CD4-positive, alpha-beta memory T cell (primary cell): ENCODE measurements at places on chromosomes 7 and 10.

GRCh38 chr10:124870854-124871425 is 69.3 kb downstream of the ABRAXAS2 start:
- no peak overlapping the region for H3K27ac ChIP-seq
- H3K27me3 ChIP-seq: no peaks in the 10 kb centered on the region
- no peaks in the 10 kb centered on the region for H3K36me3 ChIP-seq
- no peak for DNase-seq
- H3K4me3 ChIP-seq: no peak overlapping the region

- H3K4me3 ChIP-seq: no peak overlapping the region
- DNase-seq: no peak
- peaks cover 4% of the 10 kb centered on the region for H3K27me3 ChIP-seq
- H3K4me1 ChIP-seq: peaks cover 12% of the 10 kb centered on the region
- no peaks in the 10 kb centered on the region for H3K36me3 ChIP-seq
- H3K27ac ChIP-seq: no peak overlapping the region
Observed at GRCh38 chr10:47383261-47384147, 589 bp downstream of the ZNF488 start.

DNA sequence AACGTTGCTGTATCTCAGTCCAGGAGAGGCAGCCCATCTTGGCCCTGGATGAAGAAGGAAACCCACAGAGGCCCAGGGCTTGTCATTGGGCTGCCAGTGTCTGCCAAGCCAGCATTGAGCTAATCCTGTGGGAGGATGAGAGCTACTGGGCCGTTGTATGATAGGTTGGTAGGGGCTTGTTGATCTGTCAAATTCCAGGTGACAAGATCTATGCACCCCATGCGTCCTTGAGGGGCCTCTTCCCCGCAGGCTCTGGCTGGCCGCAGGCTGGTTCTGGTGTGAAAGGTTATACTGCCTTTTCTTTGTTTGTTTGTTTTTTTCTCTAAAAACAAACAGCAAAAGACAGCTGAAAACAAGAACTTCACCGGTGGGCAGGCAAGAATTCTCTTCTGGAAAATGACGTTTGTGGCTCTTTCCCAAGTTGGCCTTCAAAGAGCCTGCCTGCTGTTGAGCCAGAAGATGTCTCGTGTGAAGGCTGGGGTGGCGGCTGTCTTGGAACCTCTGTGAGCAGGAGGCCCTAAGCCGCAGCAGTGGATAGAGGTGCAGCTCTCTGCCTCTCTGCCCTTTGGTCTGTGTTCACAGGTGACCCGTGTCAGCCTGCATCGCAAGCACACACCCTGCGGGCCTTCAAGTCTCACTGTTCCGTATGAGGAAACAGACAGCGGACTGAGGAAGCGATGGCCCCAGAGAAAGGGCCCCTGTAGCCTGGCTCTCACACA is 23.3 kb downstream of the CYP17A1 start:
- H3K27me3 ChIP-seq: no peaks in the 10 kb centered on the region
- no peak overlapping the region for H3K27ac ChIP-seq
- H3K36me3 ChIP-seq: peaks cover 46% of the 10 kb centered on the region
- no peak for DNase-seq

DNA sequence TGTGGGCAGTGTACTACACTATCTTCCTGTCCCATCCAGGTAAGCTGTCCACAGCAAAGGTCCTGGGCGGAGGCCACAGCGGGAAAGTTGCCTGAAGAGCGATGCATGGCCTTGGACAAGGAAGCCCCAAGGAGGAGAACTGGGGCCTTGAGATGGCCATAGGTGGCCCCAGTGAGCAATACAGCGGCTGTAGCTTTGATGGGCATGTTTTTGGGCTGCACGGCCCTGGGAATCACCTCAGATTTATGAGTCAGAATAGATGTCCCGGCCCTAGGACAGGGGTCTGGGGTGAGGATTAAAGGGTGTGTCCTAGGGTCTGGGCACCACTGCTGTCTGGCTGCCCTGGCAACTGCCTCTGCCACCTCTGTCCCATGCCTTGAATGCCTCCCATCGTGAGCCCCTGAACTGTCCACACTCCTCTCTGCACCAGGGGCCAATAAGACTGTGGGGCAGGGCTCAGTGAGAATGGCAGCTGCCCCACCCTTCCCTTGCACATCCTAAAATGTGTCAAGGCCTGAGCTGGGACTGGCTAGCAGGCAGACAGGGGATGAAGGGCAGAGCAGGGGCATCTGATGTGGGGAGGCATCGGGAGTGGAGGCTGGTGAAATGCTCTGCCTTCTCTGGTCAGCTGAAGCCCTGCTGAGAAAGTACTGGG is 9.4 kb upstream of the IRF5 start:
- no peaks in the 10 kb centered on the region for H3K36me3 ChIP-seq
- H3K4me3 ChIP-seq: no peak overlapping the region
- H3K27me3 ChIP-seq: no peaks in the 10 kb centered on the region
- no peak overlapping the region for H3K27ac ChIP-seq
- peaks cover 13% of the 10 kb centered on the region for H3K4me1 ChIP-seq

- H3K4me1 ChIP-seq: no peaks in the 10 kb centered on the region
- H3K27ac ChIP-seq: no peak overlapping the region
- H3K27me3 ChIP-seq: no peaks in the 10 kb centered on the region
- no peak overlapping the region for H3K4me3 ChIP-seq
Observed at GRCh38 chr7:20959281-20959680, 172.6 kb upstream of the SP8 start.

DNA sequence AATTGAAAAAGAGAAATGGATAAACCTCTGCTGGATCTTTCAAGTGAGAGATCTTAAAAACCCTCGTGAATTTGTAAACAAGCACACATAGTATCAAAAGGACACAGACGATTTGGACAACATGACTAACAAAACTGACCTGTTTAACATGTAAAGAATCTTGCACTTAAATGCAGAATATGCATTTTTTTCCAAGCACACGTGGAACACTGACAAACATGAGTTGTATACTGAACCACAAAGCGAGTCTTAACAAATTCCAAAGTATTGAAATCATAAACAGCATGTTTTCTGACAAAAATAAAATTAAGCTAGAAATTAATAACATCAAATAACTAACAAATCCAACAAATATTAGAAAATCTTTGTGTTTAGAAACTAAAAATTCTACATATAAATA is 65.0 kb upstream of the ZNF746 start:
- H3K4me3 ChIP-seq: no peak overlapping the region
- H3K4me1 ChIP-seq: no peaks in the 10 kb centered on the region
- no peak overlapping the region for H3K27ac ChIP-seq
- H3K27me3 ChIP-seq: no peaks in the 10 kb centered on the region
- H3K36me3 ChIP-seq: peaks cover 17% of the 10 kb centered on the region

GRCh38 chr10:119209035-119209735 is 1.8 kb downstream of the GRK5 start:
- H3K4me1 ChIP-seq: peaks cover 71% of the 10 kb centered on the region
- H3K27ac ChIP-seq: peak overlapping the region; percentile 84
- H3K27me3 ChIP-seq: no peaks in the 10 kb centered on the region
- H3K4me3 ChIP-seq: peak overlapping the region; percentile 84
- peak; percentile 52 for DNase-seq

DNA sequence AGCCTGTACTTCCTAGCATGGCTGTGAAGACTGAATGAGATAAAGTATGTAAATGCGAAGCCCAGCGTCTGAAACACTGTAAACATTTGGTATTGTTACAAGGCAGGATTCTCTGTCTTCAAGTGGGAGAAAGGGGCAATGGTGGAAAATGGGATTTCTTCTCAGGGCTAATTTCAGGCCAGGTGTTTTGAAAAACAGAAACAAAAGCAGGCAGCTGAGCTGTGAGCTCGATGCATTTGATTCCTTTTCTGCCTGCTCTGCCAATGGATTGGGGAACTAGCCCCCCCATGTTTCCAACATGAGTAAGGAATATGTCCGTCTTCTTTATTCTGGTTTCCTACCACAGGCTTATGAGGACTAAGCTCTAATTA is 732.1 kb upstream of the AUTS2 start:
- DNase-seq: no peak
- H3K27me3 ChIP-seq: no peaks in the 10 kb centered on the region
- H3K27ac ChIP-seq: no peak overlapping the region

- H3K4me1 ChIP-seq: no peaks in the 10 kb centered on the region
- DNase-seq: no peak
- H3K36me3 ChIP-seq: no peaks in the 10 kb centered on the region
- no peak within 1 kb of the TSS for H3K4me3 ChIP-seq
- no peaks in the 10 kb centered on the region for H3K27me3 ChIP-seq
- H3K27ac ChIP-seq: no peak within 1 kb of the TSS
Observed at GRCh38 chr10:49679480-49679893, at the start of gene C10orf53. Gene C10orf53 (plus strand): TSS chr10:49679651. CDS start chr10:49679698, 47 bp downstream.

DNA sequence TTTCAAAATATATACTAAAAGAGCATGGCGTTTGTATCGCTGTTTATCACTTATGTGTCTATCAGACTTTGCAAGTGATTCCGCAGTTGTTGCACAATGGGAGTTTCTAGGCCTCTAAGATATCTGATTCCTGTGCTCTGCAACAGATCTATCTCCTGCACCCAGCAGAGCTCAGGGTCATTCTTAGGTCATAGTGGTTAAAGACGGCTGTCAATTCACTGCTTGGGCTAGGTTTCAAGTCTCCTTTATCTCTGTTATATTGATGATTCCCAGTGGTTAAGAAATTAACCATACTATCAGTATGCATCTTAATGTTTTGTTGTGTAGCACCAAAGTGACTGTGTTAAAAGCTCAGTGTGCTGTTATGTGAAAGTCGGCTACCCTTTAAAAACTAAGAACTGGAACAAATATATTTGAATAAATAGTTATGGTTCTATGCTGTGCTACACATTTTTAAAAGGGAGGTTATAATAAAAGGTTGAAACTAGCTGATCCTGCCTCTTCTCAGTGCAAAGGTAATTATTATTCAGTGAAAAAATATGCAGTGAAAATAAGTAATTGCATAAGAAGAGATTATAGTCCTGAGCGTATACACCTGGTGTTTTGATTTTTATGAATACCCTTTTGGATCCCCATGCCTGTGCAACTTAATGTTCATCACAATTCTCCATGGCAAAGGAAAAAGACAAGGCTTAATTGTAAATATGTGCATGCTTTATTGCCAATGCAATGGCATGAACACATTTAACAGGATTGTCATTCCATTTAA is 24.0 kb downstream of the HOXA1 start:
- H3K27ac ChIP-seq: no peak overlapping the region
- DNase-seq: no peak

DNA sequence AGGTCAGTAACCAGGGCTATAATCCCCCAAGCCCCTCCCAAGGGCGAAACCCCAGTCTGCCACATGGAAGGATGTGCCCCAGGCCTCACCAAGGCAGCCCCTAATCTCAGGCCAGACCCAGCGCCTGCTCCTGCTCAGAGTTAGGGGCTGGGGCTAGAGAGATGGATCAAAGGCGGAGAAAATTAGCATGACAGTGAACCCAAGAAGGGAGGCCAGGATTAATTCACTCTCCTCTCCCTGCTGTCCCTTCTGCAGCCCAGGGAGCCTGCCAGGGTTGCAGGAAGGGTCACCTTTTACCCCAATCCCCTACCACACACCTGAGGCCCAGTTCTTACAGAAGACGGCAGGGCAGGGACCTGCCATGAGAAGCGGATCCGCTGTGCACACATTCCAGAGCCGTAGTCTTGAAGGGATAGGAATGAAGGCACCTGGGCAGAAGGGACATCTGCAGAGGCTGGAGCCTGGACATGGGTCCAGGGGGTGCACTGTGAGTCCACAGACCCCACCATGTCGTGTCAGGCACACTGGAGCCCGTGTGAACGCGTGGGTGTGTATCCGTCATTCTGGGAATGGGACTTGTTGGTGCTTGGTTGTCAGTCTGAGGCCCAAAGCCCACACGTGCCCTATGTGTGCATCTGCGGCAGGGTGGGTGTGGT is 11.9 kb upstream of the ZMIZ1 start:
- H3K27ac ChIP-seq: no peak overlapping the region
- H3K4me3 ChIP-seq: no peak overlapping the region
- H3K27me3 ChIP-seq: no peaks in the 10 kb centered on the region
- H3K4me1 ChIP-seq: peaks cover 8% of the 10 kb centered on the region

- H3K27me3 ChIP-seq: no peaks in the 10 kb centered on the region
- no peak overlapping the region for H3K27ac ChIP-seq
- no peak for DNase-seq
- H3K4me3 ChIP-seq: no peak overlapping the region
Observed at GRCh38 chr7:1758028-1758858, 88.2 kb downstream of the ELFN1 start.

DNA sequence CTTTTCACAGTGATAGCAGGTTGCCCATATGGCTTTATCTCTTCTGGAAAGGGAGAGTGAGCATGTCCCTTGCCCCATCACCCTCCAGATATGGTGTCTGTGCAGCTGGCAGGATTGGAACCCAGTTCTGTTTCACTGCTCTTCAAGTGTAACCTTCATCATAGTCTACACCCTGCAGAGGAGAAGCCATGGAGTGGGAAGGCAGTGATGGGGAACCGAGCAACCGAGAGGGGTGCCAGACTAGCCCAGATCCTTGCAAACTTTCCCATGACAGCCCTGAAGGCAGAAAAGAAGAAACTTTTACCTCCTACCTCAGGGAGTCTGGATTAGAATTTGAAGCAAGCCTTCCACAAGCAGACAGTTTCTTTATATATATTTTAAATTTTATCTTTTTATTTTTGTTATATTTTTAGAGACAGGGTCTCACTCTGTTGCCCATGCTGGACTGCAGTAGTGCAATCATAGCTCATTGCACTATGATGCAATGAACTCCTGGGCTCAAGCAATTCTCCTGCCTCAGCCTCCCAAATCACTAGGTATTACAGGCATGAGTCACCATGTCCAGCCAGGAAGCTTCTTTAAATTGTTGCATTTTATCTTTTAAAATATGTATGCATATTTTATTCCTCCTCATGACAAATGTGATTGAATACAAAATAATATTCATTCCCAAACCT is 133.3 kb downstream of the KCNMA1 start:
- no peaks in the 10 kb centered on the region for H3K36me3 ChIP-seq
- H3K27me3 ChIP-seq: no peaks in the 10 kb centered on the region
- DNase-seq: no peak
- no peak overlapping the region for H3K27ac ChIP-seq
- no peaks in the 10 kb centered on the region for H3K4me1 ChIP-seq

- H3K4me3 ChIP-seq: no peak overlapping the region
- H3K27me3 ChIP-seq: no peaks in the 10 kb centered on the region
- no peak overlapping the region for H3K27ac ChIP-seq
- no peak for DNase-seq
- no peaks in the 10 kb centered on the region for H3K36me3 ChIP-seq
Observed at GRCh38 chr10:44325157-44325556, 59.7 kb downstream of the CXCL12 start.

DNA sequence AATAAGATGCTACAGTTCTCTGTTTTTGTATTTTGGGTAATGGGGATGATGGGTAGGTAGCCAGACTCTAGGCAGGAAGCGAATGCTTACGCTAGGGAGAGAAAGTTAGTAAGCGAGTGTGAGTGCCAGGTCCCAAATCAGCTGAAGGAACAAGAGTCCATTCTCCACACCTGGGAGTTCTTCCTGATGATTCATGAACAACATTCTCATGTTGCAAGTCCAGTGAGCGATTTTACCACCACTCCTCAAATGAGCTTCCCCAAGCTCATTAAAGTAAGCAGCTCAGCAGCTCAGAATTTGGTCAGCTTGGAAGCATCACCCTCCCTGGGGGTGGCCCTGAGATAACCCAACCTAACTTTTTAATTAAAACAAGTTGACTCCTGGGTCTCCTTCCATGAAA is 27.3 kb downstream of the SH3PXD2A start:
- no peak for DNase-seq
- H3K4me1 ChIP-seq: no peaks in the 10 kb centered on the region
- no peaks in the 10 kb centered on the region for H3K27me3 ChIP-seq
- H3K27ac ChIP-seq: no peak overlapping the region
- no peaks in the 10 kb centered on the region for H3K36me3 ChIP-seq
